ENCODE measurements at places on chromosomes 6 and 20.

- DNase-seq: no peak
Measured at GRCh38 chr6:166705069-166705468, 78.0 kb upstream of the RPS6KA2 start.

DNA sequence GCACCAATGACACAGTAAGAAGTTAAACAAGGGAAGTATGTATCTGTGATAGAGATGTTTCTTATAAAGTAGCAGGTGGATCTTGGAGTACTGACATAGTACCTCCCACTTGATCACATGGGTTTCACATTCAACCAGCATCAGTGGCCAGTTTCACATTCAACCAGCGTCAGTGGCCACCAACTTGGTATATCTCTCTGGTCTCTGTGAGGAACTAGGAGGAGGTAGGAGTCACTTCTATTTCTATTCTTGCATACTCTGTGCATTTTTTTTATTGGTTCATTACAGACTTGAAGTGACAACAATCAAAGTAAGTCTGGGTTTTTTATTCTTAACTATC lies 200.3 kb upstream of the SIM1 start:
- DNase-seq: no peak

DNA sequence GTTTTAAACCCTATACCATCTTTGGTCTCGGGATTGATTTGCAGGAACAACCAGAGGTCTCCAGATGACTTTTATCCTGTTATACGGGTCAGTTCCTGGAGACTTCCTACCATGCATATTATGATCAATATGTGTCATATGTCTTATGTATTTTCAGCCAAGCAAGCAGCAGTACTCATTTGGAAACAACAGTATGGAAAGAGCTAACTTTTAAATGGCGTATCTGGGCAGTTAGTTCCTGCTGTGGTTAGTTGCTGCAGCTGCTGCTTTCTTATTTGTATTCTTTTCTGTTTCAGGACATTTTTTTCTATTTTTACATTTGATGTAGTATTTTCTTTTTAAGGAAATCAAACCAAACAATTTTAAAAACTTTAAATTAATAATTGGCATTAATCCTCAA lies 207.5 kb downstream of the MANEA start:
- DNase-seq: no peak

GRCh38 chr6:29953001-29953441 lies 10.7 kb downstream of the HLA-A start:
- DNase-seq: no peak

DNA sequence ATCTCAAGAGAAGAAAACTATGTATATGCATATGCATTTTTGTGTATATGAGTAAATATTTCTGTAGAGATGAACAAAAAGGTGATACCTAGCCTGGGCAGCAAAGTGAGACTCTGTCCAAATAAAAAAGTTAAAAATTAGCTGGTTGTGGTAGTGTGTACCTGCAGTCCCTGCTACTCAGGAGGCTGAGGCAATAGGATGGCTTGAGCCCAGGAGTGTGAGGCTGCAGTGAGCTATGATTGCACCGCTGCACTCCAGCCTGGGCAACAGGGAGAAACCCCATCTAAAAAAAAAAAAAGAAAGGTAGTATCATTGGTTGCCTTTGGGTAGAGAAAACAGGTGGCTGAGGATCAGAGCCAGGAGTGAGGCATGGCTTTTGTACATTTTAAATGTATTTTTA lies 50.9 kb downstream of the KLHL31 start:
- no peak for DNase-seq

- no peak for DNase-seq
Measured at GRCh38 chr6:39731565-39731964, 6.4 kb upstream of the KIF6 start.

DNA sequence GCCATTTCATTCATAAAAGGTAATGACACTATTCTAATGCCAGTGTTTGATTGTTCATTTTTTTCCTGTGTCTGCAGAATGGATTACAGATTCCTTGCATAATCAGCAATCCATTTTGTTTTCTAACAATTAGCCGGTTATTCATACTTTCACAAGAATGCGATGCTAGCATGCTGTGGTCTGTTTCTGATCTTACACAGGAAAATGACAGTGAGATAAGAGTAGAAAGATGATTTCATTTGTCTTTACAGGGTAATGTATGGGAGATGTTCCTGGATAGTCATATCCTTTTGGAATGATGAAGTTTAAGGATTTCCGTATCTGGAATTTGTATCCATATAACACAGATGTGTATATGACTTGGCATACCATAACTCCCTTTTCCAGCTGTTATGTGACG lies 207.3 kb downstream of the FARS2 start:
- no peak for DNase-seq

- DNase-seq: no peak
Measured at GRCh38 chr6:70819646-70820045, 137.2 kb downstream of the B3GAT2 start.

DNA sequence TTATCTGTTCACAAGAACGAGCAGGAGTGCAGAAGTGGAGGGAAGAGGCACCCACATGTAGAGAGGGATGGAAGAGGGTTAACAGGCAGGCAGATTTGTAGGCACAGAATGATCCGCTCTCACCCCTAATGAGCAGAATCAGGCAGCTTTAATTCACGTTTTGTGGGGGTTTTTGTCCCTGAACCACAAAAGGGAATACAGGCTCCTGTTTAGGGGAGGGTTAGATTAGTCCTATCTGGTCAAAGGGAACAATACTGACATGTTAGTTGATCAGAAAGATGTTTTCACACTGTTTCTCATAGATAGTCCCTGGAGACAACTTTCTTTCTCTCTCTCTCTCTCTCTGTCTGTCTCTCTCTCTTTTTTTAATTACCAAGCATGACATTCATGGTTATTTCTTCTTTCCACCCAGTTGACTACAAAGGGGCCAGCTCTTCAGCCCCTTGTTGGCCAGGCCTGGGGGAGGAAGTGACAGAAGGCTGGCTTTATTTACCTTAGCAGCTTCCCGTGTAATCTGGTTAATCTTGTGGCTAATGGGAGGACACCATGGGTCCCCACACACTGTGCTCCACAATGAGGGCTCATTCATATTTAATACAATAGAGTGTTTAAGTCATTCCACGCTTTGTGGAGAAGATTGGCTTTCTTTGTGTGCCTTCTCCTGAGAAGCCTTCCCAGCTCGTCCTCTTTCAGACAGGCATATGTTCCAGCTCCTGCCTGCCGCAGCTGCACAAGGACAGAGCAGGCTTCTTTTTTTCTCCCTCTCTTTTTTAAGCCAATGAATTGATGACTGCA lies 958.8 kb downstream of the TFAP2A start:
- DNase-seq: no peak

- DNase-seq: no peak
Measured at GRCh38 chr20:38143646-38144554, 21.2 kb downstream of the TGM2 start.

DNA sequence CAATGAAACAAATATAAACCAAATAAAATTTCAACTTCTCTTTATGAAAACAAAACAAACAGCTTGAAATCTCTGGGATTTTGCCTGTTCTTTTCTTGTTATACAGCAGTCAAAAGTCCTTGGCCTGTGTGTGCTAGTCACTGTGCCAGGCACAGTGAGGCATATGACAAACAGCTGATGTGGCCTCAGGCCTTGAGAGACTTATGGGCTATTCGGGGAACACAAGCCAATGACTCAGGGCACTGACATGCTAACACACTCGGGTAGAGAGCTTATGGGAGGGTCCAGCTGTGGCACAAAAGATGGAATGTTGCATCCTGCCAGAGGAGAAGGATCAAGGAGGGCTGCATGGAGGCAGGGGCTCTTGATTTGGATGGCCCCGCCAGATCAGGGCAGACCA lies 95.4 kb upstream of the NKX2-2 start:
- no peak for DNase-seq

DNA sequence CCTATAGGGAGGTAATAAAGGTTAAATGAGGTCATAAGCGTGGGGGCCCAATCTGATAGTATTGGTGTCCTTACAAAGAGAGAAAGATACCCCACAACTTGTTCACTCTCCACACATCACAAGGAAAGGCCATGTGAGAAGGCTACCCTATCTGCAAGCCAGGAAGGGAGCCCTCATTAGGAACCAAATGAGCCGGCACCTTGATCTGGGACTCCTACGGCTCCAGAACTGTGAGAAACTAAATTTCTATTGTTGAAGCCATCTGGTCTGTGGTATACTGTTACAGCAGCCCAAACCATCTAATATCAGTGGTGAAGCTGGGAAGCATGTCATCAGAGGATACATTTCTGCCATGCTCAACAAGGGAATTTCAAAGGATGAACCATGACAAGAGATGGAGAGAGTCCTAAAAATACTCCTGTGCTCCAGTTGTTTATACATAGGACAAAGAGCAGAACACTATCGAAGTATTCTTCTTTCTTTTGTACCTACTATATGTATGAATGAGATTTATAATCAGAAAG lies 10.4 kb downstream of the COX7A2 start:
- DNase-seq: no peak

Data from cardiac septum (tissue), 1 donor.